ENCODE measurements at places on chromosomes 3 and 15. TPM values are rescaled to one million over a fixed set of nuclear protein-coding genes. Genes with fewer than 3 reads are reported as not detected.

ONECUT1 gene
- 48.9 TPM for total RNA-seq

- no peak for DNase-seq
- peaks cover 11% of the 10 kb centered on the region for H3K4me1 ChIP-seq
- H3K4me3 ChIP-seq, result no peak overlapping the region
- no peaks in the 10 kb centered on the region for H3K36me3 ChIP-seq
- H3K27ac ChIP-seq, result no peak overlapping the region
- H3K27me3 ChIP-seq, result peaks cover 1% of the 10 kb centered on the region
Measured at GRCh38 chr3:137962251-137962650, 47.7 kb upstream of the CLDN18 start.

GRCh38 chr3:55630280-55630920 is 143.3 kb upstream of the WNT5A start:
- no peak overlapping the region for H3K4me3 ChIP-seq
- no peak for DNase-seq
- H3K4me1 ChIP-seq, result no peaks in the 10 kb centered on the region
- peaks cover 2% of the 10 kb centered on the region for H3K27me3 ChIP-seq
- no peaks in the 10 kb centered on the region for H3K36me3 ChIP-seq

CLRN1 gene
- not detected for total RNA-seq

CHDH gene
- 0.61 TPM for total RNA-seq

SLC12A1 gene
- not detected for total RNA-seq

SCN11A gene
- 0.78 TPM for total RNA-seq

GRCh38 chr15:70060993-70061305 is 36.8 kb downstream of the TLE3 start:
- peaks cover 4% of the 10 kb centered on the region for H3K36me3 ChIP-seq
- H3K27me3 ChIP-seq, result peaks cover 15% of the 10 kb centered on the region
- peak overlapping the region; percentile 22 for H3K4me3 ChIP-seq
- peak overlapping the region; percentile 59 for H3K27ac ChIP-seq
- peaks cover 32% of the 10 kb centered on the region for H3K4me1 ChIP-seq

- H3K4me3 ChIP-seq, result no peak overlapping the region
- no peak for DNase-seq
- H3K36me3 ChIP-seq, result peaks cover under 1% of the 10 kb centered on the region
- H3K27me3 ChIP-seq, result no peaks in the 10 kb centered on the region
- H3K4me1 ChIP-seq, result no peaks in the 10 kb centered on the region
Measured at GRCh38 chr15:79455361-79455760, 23.2 kb downstream of the MINAR1 start.

PSMA4 gene
- 170 TPM for total RNA-seq

GRCh38 chr15:67202991-67203390 is 51.5 kb downstream of the AAGAB start:
- no peak for DNase-seq
- no peaks in the 10 kb centered on the region for H3K27me3 ChIP-seq
- no peak overlapping the region for H3K4me3 ChIP-seq
- H3K36me3 ChIP-seq, result no peaks in the 10 kb centered on the region
- H3K27ac ChIP-seq, result no peak overlapping the region

GRCh38 chr3:15438983-15439382 is 11.6 kb downstream of the EAF1 start:
- no peaks in the 10 kb centered on the region for H3K4me1 ChIP-seq
- DNase-seq, result no peak
- H3K4me3 ChIP-seq, result no peak overlapping the region
- no peaks in the 10 kb centered on the region for H3K27me3 ChIP-seq
- H3K36me3 ChIP-seq, result no peaks in the 10 kb centered on the region

C3orf49 gene
- not detected for total RNA-seq

DNA sequence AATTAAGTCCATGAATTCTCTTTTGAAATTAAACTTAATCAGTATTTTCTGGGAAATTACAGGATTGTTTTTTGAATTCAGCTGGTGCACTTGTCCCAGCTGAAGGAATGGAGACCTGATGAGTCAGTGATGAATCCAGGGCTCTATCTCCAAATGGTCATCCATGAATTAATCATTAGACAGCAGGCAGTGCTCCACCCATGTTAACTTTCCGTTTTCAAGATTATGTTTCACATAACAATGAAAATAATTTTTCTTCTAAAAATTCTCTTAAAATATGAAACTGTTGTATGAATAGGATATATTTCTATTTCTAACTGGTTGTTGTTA is 13.9 kb upstream of the PAQR9 start:
- H3K4me1 ChIP-seq, result peaks cover 15% of the 10 kb centered on the region
- H3K36me3 ChIP-seq, result peaks cover 4% of the 10 kb centered on the region
- no peak overlapping the region for H3K4me3 ChIP-seq
- no peaks in the 10 kb centered on the region for H3K27me3 ChIP-seq
- no peak overlapping the region for H3K27ac ChIP-seq

GRCh38 chr3:171090321-171090720 is 63.8 kb upstream of the SLC2A2 start:
- no peak overlapping the region for H3K27ac ChIP-seq
- no peak for DNase-seq
- H3K4me1 ChIP-seq, result peaks cover 4% of the 10 kb centered on the region
- no peaks in the 10 kb centered on the region for H3K27me3 ChIP-seq
- no peaks in the 10 kb centered on the region for H3K36me3 ChIP-seq

GRCh38 chr3:65928110-65928509 is 110.6 kb downstream of the MAGI1 start:
- H3K4me3 ChIP-seq, result no peak overlapping the region
- no peaks in the 10 kb centered on the region for H3K4me1 ChIP-seq
- H3K27ac ChIP-seq, result no peak overlapping the region
- peaks cover 2% of the 10 kb centered on the region for H3K27me3 ChIP-seq

- no peak for DNase-seq
- no peaks in the 10 kb centered on the region for H3K27me3 ChIP-seq
- no peak overlapping the region for H3K27ac ChIP-seq
- no peaks in the 10 kb centered on the region for H3K4me1 ChIP-seq
- no peak overlapping the region for H3K4me3 ChIP-seq
- H3K36me3 ChIP-seq, result no peaks in the 10 kb centered on the region
Measured at GRCh38 chr3:170761103-170761502, 108.9 kb downstream of the RPL22L1 start.

- no peak overlapping the region for H3K27ac ChIP-seq
- no peaks in the 10 kb centered on the region for H3K27me3 ChIP-seq
- no peak overlapping the region for H3K4me3 ChIP-seq
- H3K4me1 ChIP-seq, result no peaks in the 10 kb centered on the region
- no peak for DNase-seq
- H3K36me3 ChIP-seq, result peaks cover 3% of the 10 kb centered on the region
Measured at GRCh38 chr3:130687327-130687726, 59.3 kb downstream of the PIK3R4 start.

GRCh38 chr3:129593595-129594339 is 12.7 kb downstream of the PLXND1 start:
- H3K4me3 ChIP-seq, result peak overlapping the region; percentile 23
- peak; percentile 66 for DNase-seq
- peaks cover 37% of the 10 kb centered on the region for H3K4me1 ChIP-seq
- no peaks in the 10 kb centered on the region for H3K36me3 ChIP-seq

GRCh38 chr3:185151964-185152409 is 873 bp downstream of the C3orf70 start:
- peak overlapping the region; percentile 98 for H3K27ac ChIP-seq
- no peak for DNase-seq
- H3K27me3 ChIP-seq, result peaks cover 6% of the 10 kb centered on the region
- no peaks in the 10 kb centered on the region for H3K36me3 ChIP-seq

DNA sequence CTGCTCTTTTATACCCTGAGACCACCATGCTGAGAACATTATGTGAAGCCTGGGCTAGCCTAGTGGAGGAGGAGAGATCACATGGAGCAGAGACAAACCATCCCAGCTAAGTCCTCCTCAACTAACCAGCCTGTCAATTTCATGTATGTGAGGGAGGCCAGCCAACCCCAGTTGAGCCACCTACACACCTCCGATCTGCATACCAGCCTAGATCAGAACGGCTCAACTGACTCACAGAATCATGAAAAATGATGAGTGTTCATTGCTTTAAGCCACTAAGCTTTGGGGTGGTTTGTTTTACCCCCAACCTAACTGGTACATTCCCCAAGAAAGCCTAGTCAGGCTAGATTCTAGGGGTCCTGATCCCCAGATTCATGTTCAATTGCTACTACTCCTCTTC is 19.4 kb upstream of the CA12 start:
- no peak for DNase-seq
- H3K27me3 ChIP-seq, result peaks cover 4% of the 10 kb centered on the region
- H3K36me3 ChIP-seq, result no peaks in the 10 kb centered on the region
- no peak overlapping the region for H3K27ac ChIP-seq
- H3K4me3 ChIP-seq, result no peak overlapping the region

DNA sequence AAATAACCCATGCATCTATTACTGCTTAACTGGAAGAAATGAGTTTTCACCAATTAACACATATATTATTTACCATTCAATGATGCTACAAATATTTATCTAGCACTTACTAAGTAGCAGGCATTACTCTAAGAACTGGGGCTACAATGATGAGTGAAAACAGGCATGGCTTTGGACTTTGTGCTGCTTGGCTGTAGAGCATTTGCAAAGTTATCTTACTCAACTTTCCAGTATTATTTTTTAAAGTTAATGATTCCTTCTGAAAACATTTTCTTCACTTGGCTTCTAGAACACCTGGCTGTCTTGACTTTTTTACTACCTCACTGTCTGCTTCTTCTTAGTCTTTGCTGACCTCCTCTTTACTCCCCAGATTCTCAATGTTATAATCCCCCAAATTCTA is 1.8 kb downstream of the C3orf33 start:
- H3K4me3 ChIP-seq, result no peak overlapping the region
- DNase-seq, result no peak
- H3K4me1 ChIP-seq, result no peaks in the 10 kb centered on the region
- no peaks in the 10 kb centered on the region for H3K36me3 ChIP-seq
- no peak overlapping the region for H3K27ac ChIP-seq

GRCh38 chr3:97831140-97831539 is 9.3 kb downstream of the CRYBG3 start:
- no peak overlapping the region for H3K4me3 ChIP-seq
- H3K27ac ChIP-seq, result no peak overlapping the region
- peaks cover 48% of the 10 kb centered on the region for H3K4me1 ChIP-seq
- H3K27me3 ChIP-seq, result peaks cover 2% of the 10 kb centered on the region
